Activated CD4-positive, CD25-positive, alpha-beta regulatory T cell (primary cell): ENCODE measurements at places on chromosomes 3 and 15.
A peak's percentile ranks its signal among the peaks of the same experiment; 100 is the strongest.

- no peak for DNase-seq
Observed at GRCh38 chr3:4990069-4990468, 10.8 kb downstream of the BHLHE40 start.

DNA sequence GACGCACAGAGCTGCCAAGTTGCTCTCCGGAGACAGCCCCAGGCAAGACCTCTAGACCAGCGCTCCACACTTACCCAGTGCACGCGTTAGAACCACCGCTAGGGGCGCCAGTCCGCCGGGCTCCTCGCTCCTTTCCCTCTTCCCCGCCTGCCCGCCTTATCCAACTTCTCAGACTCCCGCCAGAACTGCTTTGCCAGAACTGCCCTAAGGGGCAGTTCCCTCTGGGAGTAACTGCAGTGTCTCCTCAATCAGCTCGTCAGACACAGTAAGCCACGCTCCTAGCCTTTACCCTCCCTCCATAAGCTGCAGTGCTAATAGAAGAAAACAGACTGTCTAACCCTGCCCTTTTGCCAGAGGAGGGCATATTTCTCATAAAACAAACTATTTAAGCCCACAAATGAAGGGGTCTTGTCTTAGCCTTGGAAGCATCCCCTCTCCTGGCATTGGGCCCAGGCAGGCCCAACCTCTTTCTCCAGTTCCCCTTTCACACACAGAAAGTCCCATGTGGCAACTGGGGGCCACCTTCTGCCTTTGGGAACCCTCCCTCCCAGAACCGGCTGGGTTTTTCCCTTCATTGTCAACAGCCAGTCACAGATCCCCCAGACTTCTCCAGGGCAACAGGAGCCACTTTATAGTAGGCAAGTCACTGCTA, 3.7 kb downstream of the BMF start:
- peak; percentile 55 for DNase-seq

DNA sequence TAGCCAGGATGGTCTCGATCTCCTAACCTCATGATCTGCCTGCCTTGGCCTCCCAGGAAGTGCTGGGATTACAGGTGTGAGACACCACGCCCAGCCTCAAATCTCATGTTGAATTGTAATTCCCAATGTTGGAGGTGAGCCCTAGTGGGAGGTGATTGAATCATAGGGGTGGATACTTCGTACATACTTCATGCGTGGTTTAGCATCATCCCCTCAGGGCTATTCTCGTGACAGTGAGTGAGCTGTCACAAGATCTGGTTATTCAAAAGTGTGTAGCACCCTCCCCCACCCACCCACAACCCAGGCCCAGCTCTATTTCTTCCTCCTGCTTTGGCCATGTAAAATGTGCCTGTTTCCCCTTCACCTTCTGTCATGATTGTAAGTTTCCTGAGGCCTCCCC, 236.9 kb upstream of the IL12A start:
- no peak for DNase-seq

- DNase-seq = no peak
Observed at GRCh38 chr15:40316931-40317330, 6.6 kb upstream of the INAFM2 start.
